ENCODE measurements at places on chromosomes 5 and 9. TPM values are rescaled to one million over a fixed set of nuclear protein-coding genes. Genes with fewer than 3 reads are reported as not detected.

GRCh38 chr5:178467205-178467567, 123.0 kb downstream of the COL23A1 start:
- DNase-seq: no peak

DNA sequence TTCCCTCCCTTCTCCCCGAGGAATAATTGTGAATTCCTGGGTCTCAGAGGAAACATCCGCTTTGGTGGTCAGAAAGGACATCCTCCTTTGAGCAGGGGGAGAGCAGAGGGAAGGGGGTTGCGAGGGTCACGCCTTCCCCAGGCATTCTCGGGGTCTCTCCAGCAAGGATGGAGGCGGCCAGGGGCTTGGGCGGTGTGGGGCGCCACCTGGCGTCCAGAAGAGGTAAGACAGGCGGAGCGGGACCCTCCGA, 129.1 kb downstream of the KCNIP1 start:
- DNase-seq: no peak

GRCh38 chr5:143496943-143497342, 93.5 kb upstream of the NR3C1 start:
- peak; percentile 10 for DNase-seq

DNA sequence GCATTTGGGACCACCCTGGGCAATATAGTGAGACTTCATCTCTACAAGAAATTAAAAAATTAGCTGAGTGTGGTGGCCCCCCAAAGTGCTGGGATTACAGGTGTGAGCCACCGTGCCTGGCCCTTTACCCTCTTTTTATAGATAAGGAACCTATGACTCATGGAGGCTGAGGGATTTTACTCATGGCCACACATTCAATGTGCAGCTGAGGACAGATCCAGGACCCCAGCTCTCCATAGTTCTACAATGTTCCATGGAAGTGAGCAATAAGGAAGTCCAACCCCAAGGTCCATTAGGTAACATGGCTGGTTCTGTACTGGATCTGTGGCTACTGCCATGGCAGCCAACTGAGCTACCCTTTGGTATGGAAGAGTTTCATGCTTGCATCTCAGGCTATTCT, 25.3 kb upstream of the PDZD2 start:
- DNase-seq: no peak

DNA sequence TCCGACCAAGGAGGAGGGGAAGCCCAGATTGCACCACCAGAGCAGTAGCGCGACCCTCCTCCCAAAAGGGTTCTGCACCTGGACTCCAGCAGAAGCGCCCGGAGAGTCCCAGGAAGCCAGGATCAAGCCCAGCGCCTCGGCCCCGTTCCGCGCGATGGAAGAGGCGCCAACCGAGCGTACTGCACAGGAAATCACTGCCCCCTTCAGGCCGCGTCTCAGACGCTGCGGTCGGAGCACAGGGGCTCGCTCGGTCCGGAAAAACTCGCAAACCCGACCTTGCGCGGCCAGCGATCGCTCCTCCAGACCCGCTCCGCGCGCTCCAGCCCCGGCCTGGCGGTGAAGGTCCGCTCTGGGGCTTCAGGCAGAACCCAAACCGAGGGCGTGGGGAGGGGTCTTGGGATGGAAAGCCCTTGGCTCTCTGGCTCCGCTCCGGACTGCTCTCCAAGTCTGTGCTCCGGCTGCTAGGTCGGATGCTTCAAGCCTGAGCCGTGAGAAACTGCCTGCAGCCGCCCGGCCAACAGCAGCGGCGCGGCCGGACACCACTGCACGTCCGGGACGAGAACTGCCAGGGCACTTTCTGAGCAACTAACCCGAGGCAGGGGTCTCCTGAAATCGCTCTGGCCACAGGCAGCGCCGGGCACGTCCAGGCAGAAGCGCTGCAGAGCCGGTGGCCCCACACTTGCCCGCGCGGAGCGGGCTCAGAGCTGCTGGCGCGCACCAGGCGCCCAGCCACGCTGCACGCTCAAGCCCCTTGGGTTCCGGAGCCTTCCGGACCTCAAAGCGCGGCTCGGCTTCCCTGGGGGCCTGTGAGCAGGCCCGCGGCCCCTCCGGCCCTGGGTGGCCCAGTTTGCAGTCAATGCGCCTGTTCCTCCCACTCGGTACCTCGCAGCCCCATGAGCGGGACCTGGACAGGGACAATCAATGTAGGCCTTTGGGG, 1.3 kb downstream of the GABBR2 start:
- peak; percentile 74 for DNase-seq

DNA sequence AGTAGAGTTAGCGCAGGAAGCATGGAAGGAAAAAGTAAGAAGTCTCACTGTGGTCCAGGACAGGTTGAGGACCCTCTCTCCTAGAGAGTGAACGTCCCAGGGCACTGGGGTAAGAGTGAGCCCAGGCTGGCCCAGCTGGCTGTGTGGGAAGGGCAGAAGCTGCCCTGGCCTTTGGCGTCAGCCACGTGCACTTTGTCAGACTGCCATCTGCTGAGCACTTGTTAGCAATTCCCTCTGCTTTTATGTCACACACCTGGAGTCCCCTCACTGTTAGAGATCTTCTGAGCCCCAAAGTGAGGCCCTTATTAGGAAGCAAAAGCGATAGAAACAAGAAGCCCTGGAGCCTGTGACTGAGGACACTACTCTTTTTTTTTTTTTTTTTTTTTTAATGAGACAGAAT, 79.1 kb downstream of the UGCG start:
- no peak for DNase-seq

- no peak for DNase-seq
Measured at GRCh38 chr5:6582507-6583048, 50.3 kb downstream of the NSUN2 start.

GRCh38 chr5:79795764-79796398, 106.2 kb downstream of the CMYA5 start:
- peak; percentile 26 for DNase-seq

DNA sequence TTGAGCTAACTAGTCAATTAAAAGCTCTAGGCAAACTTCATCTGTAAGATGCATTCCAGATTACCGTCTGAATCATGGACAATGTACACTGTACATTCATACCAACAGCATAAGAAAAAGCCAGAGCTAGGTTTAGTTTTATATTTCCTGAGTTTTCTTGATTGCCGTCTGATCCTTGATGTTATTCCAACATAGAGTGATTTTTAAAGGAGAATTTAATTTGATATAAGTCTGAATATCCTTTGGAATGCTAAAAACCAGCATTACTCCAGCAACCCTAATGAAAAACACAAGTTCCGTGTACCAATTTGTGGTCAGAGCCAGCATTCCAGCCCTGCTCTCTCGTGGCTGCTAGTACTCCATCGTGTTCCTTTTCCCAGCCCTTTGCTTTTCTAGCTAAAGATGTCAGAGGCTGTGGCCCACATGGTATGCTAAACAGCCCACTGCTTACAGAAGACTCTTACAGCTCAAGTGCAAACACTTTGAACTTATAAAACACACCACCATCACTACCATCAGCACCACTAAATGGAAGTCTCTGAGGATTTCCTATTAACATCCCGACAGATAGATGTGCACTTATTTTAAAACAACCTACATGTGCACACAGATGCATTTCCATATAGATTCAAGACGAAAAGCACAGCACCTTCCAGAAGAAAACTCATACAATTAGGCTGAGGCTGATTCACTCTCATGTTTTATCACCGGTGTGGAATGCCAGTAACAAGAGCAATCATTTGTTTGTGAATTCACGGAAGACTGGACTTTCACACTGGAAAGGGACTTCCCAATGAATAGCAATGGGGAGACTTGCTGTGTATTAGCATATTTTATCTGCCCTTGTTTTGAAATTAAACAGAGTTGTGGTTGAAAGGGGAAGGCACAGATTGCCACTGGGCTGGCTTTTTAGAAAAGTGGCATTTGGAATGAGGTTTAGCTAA, 246.9 kb upstream of the GAS1 start:
- peak; percentile 93 for DNase-seq

DNA sequence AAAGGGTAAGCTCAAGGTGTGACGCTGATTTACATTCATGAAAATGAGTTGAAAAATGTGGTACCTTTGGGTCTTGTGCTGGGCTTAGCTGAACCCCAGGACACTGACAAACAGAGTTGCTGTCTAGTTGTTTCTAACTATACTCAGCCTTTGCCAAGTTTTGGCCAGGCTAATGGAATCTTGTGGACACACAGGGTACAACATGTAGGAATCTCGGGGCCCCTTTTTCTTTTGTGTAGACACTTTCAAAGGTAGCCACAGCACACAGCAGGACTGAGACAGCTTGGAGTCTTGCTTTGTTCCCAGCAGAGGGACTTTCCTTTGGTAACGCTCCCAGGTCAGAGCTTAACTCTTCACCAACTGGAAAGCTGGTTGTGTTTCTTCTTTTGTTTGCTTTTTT, 7.8 kb downstream of the LIX1 start:
- no peak for DNase-seq

DNA sequence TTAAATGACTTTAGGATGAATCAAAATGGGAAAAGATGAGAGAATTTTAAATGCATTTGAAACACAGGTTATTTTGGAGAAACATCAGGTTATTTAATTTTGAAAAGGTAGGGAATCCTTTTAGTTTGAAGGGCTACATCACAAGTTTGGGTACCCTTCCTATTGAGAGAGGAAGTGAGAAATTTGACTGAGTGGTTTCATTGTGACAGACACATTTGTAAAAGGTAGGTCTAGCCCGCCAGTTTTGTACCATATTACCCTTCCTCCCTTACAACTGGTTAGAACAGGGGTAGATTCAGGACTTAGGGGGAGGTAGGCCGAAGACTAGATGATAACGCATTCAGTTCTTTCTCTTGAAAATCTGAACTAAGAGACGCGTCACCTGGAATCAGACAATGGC, 464.2 kb downstream of the EBF1 start:
- DNase-seq: no peak

DNA sequence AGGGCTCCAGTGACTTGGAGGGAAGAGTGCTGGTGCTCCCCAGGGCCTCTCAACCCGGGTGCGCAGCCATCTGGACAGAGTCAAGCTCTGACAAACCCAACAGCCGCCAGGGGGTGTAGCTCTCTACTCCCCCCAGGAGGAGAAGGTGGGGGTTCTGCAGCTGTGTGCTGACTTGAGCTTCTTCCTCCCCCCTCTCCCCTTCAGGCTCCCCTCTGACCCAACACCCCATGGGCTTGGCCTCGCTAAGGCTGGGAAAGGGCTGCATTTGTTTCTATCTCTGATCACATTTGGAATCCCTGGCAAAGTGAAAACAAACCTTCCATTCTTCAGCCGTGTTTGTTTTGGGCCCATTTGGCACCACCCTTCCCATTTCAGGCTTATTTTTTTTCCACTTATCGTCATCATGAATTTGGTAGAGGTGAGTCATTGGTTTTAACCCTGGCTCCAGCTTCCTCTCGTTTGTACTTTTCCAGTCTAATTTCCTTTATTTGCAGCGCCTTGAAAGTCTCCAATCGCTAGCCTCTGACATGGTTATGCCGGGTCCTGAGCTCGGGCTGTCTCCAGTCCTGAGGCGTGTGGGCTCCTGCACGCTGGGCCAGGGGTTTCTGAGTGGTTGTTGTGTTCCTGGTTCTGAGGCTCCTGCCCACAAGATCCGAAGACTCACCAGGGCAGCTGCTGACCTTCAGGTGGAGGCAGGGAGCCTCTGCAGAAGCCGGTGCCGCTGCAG, 36.1 kb downstream of the DAP start:
- DNase-seq: peak; percentile 92

DNA sequence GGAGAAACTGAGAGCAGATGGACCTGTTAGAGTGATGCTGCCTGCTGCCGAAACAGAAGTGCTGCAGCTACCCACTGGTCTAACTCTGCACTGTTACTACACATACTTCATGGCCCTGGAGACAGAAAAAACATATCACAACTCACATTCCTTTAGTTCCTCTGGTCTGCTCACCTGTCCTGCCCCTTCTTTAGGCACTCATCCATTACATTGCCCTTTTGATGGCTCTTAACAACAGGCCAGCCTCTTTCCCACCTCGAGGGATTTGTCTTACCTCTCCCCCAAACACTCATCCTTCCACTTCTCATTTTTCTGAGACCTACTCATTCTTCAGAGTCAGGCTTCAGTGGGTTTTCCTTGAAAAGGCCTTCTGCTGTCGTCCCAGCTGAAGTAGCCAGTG, 49.2 kb downstream of the KCTD16 start:
- no peak for DNase-seq

DNA sequence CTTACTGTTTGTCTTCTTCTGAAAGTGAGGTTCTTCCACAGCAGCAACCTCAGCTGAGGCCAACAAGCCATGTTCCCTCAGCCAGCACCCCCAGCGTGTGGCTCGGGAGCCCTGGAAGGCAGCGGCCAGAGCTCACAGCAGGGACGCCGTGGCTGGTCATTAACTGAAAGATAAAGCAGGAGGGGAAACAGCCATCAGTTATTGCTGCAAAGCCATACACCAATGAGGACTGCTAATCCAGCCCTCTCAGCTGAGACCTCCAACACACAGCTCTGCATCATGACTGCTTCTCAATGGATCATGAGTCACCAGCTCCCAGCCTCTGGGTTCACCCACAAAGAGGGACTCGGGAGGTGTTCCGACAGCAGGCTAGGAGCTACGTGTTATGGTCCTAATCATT, 24.3 kb downstream of the ABCA1 start:
- peak; percentile 89 for DNase-seq

DNA sequence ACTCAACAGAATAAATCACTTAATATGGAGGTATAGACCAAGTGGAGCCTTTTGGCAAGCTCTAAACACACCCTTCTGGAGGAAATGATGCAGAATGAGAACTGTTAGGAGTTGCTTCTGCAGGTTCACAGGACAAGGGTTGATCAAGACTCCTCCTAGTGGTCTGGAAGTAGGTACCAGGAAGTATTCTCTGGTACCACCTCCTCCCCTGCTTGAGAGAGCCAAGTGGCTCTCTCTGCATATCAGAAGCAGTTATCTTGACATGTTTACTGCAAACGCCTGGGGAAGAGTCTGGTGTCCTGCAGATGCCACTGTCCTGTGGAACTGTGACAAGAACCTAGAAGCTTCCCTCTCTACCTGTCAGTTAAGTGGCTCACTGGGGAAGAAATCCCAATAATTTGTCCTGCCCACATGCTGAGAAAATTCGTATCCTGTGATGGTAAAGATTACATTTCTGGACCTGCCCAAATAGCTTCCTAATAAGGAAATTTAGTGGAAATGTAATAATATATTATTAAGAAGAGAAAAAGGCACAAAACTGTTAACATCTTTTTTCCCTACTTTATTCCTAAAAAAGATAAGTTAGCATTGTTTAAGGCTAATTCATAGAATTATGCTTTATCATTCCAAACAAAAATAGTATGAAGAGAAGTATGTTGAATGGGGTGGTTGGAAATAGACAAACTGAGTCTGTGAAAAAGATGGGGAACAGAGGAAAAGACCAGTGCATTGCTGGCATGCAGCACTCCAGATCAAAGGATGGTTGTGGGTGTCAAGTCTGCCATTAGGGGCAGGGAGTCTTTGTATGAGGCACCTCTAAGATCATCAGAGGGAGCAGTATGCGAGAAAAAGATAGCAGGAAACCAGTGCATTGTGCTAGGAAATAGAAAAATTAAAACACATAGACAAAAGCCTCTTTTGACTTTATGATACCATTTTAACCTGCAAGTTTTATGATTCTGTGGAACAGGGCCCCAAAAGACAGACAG, 118.8 kb downstream of the CDC42SE2 start:
- no peak for DNase-seq

GCNT4 gene
- total RNA-seq: 9.0 TPM

TERT gene
- 0.50 TPM for total RNA-seq

FBLL1 gene
- total RNA-seq: 3.3 TPM

PCDHGA4 gene
- total RNA-seq: 0.50 TPM

IL33 gene
- total RNA-seq: not detected

C5orf46 gene
- total RNA-seq: 32.3 TPM

ZFP37 gene
- total RNA-seq: 2.1 TPM

RIMOC1 gene
- 36.3 TPM for total RNA-seq

BOD1 gene
- total RNA-seq: 76.8 TPM

OGN gene
- not detected for total RNA-seq
